T-helper 2 cell treated with Interferon-gamma antibody and Interleukin-4, amounts not matched to agents 100 ng/mL and 5 ng/mL, for 36 hours (primary cell): ENCODE measurements at places on chromosomes 2 and 18. TPM values are rescaled to one million over a fixed set of nuclear protein-coding genes. Genes with fewer than 3 reads are reported as not detected.

The ACMSD gene
- total RNA-seq: not detected in 2 replicates

The DPP10 gene
- not detected in 2 replicates for total RNA-seq

The R3HDM1 gene
- total RNA-seq: 44.5 and 53.6 TPM in 2 replicates

The CCDC85A gene
- total RNA-seq: not detected in 2 replicates

The SLC11A1 gene
- 0.16 and 0.27 TPM in 2 replicates for total RNA-seq
